ENCODE measurements at places on chromosomes 2 and 18. TPM values are rescaled to one million over a fixed set of nuclear protein-coding genes. Genes with fewer than 3 reads are reported as not detected.

DNA sequence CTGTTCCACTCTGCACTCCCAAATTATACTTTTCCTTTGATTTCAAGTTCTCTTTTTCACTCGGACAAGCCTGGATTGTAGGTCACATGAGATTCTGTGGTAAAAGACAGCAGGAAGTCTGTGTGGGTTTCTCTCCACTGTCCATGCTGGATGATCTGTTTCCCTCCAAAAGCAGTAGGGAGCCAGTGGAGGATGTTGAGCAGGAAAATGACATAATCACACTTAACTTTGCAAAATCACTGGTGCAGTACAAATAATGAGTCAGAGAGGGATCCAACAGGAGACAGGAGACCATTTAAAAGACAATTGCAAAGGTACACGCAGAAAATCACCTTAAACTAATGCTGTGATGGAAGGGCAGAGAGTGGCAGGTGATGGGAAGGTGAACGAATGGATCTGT is 301.3 kb downstream of the ZNF407 start:
- DNase-seq = no peak

Gene TDRD15
- total RNA-seq = not detected

DNA sequence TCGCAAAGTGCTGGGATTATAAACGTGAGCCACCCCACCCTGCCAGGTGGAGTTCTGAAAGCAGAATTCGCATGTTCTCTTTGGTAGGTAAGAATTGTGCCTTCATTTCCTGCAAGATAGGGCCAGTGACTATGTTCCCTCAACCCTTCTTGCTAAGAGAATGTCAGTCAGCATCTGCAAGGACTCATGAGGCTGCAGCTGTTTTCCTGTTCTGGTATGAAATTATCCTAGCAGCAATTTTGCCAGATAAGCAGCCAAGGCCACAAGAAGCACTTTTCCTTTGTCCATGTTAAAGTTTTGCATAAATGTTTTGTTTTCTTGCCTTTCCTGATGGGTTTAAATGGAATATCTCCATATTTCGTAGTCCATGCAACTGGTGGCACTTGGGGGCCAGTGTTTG is 6.8 kb upstream of the ARHGAP28 start:
- DNase-seq = no peak

GRCh38 chr18:27645929-27646328 is 460.8 kb upstream of the CHST9 start:
- DNase-seq = no peak

DNA sequence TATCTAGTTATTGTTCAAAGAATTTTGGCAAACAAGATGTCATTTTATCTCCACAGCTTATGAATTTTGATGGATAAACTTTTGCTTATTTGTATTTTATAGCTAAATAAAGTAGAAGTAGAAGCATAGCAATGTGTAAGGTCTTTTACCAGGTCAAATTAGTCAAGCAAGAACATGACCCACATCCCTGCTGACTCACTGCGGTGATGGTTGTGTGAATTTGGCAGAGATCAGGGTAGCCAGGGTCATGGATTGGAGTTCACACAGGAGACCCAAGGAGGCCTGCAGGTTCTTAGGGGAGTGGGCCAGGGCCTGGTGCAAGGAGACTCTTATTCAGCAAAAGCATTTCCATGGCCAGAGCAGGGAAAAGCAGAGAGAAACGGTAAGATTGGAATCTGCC is 18.7 kb downstream of the SP140 start:
- no peak for DNase-seq

Gene ADD2
- 0.43 TPM for total RNA-seq

Gene ABCB11
- 4.6 TPM for total RNA-seq

DNA sequence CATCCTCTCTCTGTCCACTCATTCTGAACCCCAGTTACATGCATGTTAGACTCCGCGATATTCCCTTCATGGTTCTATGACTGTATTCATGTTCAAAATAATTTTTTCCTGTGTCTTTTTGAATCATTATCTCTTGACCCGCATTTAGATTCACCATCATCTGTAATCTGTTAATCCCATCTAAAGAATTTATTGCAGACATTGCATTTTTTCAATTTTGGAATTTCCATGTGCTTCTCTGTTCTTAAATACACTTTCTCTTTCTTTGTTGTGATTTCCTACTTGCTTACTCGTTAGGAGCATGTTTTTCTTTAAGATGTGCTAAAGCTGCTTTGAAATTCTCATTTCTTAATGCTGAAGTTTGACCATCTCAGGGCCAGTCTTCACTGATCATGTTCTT is 122.2 kb downstream of the ATP9B start:
- no peak for DNase-seq

Gene STEAP3
- total RNA-seq = 28.9 TPM

Gene ADI1
- total RNA-seq = 91.5 TPM

DNA sequence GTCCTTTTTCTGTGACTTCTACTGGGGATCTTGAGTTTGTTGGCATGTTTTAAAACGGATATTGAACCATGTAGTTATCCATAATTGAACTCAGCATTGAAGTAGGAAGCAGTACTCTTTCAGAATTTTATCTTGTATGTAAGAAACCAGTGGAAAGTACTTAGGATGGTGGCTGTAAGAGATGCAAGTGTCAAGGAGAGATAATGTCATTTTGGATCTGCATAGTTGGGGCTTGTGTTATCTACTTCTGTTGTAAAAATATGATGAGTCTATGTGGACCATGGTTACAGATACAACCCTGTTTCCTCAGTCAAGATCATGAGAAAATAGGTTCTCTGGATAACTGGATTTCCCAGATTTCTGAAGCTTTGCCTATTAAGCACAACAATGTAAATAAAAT is 113.7 kb downstream of the NAB1 start:
- no peak for DNase-seq

Gene CCDC74A
- total RNA-seq = 3.7 TPM

DNA sequence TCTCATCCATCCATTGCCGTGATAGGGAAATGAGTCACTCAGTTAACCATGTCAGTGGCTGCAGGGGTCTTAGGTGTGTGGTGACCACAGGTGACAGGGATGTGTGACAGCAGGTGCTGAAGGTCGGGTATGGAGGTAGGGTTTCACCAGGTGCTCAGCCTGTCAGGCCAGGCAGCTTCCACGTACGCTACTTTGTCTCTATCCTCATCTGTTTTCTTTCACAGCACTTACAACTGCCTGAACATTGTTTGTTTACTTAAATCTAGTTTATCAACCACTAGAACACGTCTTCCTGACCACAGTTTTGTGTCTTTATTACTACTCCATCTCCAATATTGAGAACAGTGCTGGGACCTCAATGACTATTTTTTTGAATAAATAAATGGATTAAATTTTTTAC is 11.4 kb upstream of the UXS1 start:
- no peak for DNase-seq

DNA sequence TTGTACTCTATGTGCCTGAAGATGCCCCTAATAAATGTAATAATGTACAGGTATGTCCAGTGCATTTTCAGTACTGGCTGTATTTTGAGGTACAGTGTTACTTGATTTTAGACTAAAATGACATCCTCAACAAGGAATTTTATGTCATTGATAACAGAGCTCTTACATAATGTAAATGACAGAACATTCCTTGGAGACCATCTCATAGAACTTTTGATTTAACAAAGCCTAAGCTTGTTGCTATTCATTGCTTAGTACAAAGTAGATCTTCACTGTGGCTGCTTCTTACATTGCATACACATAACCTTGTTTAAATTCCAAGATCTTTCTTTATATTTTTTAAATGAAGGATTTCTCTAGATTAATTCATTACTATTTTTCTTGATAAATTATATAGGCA is 24.1 kb downstream of the DYNC1I2 start:
- DNase-seq = no peak

DNA sequence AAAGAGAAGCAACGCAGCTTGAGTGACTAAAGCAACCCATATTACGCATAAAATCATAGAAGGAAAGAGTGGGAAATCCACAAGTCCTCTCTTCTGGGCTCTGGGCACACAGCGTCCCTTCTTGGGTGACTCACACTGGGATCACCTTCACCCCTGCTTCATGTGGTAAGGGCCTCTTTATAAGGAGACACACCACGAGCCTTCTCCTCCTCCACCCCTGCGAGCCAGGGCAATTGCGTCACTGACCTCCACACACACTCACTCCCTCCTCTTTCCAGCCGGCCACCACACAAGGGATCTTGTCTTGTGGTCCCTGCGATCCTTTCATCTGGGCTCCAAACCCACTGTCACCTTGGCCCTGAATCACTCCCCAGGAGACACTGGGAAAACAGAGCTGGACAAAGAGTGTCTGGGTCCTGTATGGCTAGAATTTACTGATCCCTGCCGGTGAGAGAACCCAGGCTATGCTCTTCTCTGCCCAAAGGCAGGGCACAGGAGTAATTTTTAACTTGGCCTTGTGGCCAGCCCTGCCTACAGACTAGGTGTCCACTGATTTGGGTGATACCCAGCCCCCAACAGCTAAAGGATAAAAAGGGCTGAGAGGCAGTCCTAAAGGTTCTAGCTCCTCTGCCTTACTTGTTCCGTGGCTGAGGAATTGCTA is 35.3 kb downstream of the NHEJ1 start:
- DNase-seq = peak; percentile 77

Gene SLC38A11
- total RNA-seq = 2.1 TPM

GRCh38 chr18:2508678-2509077 is 62.6 kb downstream of the METTL4 start:
- DNase-seq = no peak

Gene SF3B1
- 238 TPM for total RNA-seq

Measured in mucosa of descending colon (tissue), 3 donors.